HFF-Myc (cell line): ENCODE measurements at places on chromosomes 11 and 22.

DNA sequence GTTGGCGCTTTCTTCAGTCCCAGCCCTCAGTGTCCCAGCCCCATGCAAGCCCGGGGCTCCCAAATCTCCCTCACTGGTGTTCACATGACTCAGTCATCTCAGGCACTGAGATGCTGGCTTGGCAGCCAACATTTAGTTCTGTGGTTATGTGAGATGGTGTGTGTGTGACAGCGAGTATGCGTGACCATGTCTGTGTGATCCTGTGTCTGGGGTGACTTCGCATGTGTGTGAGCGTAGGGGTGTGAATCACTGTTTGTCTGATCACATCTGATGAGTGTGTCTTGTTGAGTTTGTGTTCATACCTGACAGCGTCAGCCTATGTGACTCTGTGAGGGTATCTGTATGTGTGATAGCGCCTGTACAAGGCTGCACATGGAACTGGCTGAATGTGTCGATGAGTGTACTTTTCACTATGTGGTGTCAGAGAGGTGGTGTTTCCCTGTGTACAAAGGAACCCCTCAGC lies 16.2 kb downstream of the CREB3L1 start:
- peak; percentile 85 for DNase-seq

DNA sequence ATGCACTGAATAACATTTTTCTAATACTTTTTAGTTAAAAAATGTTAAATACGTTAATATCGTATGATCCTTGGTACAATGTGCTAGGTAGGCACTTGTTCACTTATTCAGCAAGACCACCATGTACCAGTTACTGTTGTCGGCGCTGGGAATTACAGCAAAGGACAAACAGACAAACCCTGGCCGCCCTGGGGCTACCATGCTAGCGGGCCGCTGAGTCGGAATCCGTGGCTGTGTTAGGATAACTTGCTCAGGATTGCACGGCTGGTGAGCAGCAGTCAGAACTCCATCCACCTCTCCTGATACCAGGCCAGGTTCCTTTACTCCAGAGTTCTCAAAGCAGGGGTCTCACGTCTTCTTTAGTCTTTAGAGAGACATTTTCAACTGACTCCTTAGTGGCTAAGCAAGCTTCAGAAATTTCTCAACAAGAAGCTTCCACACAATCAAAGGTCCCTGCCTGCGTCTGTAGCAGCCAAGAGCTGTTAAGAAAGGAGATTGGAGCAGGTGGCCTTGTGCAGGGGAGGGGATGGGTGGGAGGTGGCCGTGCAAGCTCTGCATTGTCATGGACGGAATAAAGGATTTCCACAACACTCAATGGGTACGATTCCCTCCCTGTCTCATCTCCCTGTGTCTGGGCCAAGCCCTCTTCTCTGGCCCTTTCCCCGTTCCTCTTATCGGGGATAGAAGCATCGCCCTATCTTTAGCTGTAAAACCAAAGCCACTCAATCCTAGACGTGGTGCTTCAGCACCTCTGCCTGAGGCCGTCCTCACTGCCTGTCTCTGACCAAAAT lies 39.8 kb upstream of the NNMT start:
- no peak for DNase-seq

GRCh38 chr11:128719556-128719824 lies 25.6 kb downstream of the FLI1 start:
- no peak for DNase-seq

- DNase-seq: peak; percentile 70
Observed at GRCh38 chr11:4464216-4465159, 15.4 kb downstream of the OR52K2 start.

DNA sequence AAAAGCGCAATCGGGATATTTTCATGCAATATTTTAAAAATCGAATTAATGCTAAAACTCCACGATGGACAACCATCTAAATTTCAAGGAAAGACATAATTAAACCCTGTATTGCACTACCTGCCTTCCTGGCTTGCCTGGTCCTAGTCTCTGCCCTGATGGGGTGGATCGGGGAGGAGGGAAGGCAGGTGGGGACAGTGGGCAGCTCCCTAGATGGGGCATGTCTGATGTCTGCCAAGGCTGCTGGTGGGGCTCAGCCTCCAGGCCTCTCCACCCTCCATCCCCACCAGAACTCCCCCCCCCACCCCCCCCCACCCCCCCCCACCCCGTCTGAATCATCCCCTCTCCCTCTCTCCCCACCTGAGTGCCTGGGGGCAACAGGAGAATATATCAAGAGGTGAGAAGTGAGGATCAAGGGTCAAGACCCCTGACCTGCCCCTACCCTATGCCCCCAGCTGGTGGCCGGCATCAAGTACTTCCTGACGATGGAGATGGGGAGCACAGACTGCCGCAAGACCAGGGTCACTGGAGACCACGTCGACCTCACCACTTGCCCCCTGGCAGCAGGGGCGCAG lies 650 bp downstream of the CST6 start:
- DNase-seq: no peak

- no peak for DNase-seq
Observed at GRCh38 chr11:91082255-91082654, 859.4 kb upstream of the CHORDC1 start.

DNA sequence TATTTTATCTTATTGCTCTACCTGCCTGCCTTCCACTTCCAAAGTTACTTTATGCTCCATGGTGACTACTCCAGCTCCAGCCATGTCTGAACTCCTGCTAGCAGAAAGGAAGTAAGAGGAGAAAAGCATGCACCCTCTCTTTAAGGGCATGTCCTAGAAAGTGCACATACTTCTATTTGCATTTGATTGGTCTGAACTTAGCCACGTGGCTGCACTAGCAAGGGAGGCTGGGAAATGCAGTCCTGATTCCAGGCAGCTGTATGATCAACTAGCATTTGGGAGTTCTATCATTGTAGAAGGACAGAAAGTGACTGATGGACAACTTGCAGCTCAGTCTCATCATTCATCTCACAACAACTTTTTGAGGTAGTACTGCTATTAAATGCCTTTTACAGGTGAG lies 515.7 kb downstream of the BUD13 start:
- DNase-seq: no peak

DNA sequence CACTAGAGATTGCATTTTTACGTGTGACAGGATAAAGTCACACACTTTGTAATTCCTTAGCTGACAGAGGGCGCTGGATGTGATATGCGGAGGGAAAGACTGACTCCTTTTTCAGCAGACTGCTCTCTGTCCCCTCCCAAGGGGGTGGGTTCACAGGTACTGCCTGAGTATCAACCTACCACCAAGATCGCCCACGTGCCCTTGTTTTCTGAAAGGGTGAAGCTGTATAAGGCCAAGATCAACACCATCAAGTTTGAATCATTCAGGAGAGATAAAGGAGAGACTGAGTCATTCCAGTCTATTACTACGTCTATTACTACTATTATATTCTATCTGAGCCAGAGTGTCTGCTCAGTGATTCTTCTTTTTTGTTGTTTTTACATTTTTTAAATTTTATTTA lies 30.7 kb downstream of the BUD13 start:
- no peak for DNase-seq

DNA sequence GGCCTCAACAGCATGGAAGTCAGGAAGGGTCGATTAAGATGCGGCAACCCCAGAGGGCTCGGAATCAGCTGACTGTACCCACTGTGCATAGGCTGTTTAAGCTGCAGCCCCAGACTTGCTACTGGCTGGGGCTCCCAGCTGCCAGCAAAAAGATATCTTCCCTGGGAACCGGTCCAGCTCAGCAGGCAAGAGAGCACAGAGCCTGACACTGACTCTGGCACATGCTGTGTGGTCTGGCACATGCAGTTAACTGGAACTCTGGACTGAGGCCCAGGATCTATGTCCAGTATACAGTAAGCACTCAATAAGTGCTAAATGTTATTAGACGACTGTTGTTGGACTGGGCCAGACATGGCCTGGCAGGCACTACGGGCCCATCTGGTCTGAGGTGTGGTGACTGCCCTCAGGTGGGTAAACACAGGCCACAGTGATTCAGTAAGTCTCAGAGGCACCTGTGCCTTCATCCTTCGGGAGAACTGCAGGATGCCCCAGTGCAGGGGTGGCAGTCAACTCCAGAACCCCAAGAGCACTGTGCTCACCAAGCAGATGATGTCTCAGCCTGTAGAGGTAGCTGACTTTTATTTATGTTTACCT lies 87.6 kb downstream of the LARGE1 start:
- no peak for DNase-seq

GRCh38 chr11:61545341-61545740 lies 35.5 kb downstream of the SYT7 start:
- DNase-seq: no peak

- DNase-seq: no peak
Observed at GRCh38 chr11:27217948-27218420, 145.0 kb downstream of the CCDC34 start.
